ENCODE measurements at places on chromosomes 3 and 15.

GRCh38 chr15:64749999-64750657 is 25.3 kb downstream of the RBPMS2 start:
- DNase-seq, result no peak

DNA sequence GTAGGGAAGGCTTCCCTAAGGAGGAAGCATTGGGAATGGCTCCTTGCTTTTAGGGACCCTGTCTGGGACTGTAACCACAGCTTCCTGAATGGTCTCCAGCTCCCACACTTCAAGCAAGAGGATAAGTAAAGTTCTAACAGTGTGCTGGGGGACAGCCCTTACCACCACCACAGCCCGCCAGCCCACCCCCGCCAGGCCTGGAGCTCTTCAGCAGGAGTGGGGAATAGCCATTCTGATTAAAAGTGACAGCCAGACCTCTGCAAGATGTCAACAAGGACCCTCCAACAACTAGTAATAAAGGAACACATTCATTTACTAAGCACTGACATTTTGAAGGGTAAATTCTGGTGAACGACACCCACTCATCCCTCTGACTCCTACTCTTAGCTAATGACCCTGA is 49.4 kb downstream of the CPN2 start:
- no peak for DNase-seq

DNA sequence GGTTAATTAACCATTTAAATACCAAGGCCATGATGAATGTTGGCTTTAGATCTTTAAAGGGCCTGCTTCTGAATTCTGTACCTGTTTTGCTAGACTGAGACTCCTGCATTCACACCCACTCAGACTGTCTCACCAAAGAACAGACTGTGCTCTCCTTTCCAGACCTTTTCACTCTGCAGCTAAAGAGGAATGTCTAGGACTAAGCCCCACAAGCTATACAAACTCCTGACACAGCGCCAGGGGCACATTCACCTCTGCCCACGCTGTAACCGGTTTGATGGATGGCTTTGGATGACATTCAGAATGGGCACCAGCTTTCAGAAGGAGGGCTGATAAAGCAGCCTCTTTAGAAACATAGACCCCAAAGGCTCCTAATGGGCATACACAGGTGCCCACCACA is 200.1 kb downstream of the KCNMB2 start:
- DNase-seq, result no peak

DNA sequence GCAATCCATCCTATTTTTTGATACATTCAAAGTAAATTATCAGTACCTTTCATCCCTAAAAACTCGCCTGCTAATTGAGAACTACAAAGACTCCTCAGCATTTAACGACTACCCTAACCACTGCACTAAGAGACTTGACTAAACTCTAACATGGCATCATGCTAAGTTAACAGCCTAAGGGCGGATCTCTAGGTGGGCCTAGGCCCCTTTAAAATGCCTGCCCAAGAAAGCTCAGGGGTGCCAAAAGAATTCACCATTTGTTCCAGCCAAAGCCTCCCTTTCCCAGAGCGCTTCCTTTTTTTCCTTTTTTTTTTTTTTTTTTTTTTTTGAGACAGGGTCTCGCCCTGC is 568 bp upstream of the NEK4 start:
- DNase-seq, result no peak

- no peak for DNase-seq
Observed at GRCh38 chr3:160331127-160331937, 67.7 kb downstream of the IFT80 start.

DNA sequence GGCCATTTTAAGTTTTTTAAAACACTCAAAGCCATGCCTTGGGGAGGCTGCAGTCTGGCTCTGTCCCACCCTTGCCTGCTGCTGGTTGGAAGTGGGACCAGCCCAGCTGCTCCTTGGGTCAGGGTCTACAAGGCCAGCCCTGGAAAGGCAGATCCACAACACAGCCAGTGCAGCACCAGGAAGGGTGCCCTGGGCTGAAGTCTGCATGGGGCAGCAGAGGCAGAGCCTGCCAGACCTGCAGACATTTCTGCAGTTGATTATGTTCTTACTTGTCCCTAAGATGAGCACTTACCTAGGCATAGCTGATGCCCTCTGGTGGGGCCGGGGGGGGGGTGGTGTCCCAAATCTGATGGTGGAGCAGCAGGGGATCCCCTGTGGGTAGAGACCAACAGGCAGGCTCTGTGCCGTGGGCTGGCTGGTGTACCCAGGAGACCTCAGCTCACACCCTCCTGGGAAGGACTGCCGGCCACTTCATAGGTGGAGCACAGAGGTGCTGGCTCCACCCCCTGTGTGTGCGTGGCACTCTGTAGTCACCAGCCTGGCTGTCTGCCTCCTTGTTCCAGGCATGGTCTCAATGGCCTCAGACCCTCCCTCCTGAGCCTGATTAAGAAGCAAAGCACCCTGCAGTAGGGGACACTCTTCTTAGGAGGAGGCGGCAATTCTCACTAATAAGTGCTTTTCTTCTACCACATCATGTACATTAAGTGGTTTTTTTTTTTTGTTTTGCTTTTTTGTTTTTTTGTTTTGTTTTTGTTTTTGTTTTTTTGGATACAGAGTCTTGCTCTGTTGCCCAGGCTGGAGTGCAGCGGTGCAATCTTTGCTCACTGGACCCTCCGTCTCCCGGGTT is 97.4 kb upstream of the KLF13 start:
- DNase-seq, result no peak

DNA sequence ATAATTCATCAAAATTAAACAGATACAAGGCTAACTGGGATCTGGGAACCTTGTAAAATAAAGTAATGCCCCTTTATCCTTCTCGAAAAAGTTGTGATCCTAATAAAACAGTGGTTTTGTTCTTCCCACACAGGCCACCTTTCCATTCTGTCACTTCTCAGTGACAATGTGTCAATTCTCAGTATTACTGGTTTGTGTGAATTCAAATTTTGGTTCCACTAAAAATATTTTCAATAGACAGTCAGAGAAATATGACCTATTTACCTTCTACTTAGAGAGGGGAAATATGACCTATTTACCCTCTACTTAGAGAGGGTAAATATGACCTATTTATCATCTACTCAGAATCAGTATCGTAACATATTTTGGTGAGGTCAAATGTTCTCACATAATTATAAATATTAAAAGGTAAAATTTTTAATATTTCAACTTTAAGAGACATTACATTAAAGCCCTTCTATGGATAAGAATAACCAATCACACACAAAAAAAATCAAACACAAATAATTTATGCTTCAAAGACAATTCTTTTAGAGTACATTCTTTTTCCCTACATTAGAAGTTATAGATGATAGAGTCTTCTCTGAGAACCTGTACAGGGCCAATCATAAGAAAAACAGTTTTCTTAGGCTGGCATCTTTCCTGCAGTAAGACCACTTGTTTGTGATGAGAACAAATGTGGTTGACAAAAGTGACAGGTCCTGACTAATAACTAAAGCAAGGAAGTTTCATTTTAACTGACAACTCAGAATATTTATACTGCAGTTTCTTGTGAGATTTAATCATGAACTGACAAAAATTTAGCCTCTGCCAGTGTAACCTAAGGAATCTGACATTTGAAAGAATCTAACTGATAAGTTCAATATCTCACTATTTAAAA is 323.3 kb downstream of the DIPK2A start:
- no peak for DNase-seq

- DNase-seq, result no peak
Observed at GRCh38 chr3:129310111-129311011, 31.7 kb downstream of the HMCES start.

- no peak for DNase-seq
Observed at GRCh38 chr3:108297647-108298046, 1.3 kb downstream of the HHLA2 start.

- no peak for DNase-seq
Observed at GRCh38 chr15:67880651-67881182, 40.9 kb upstream of the RNU6-1 start.

DNA sequence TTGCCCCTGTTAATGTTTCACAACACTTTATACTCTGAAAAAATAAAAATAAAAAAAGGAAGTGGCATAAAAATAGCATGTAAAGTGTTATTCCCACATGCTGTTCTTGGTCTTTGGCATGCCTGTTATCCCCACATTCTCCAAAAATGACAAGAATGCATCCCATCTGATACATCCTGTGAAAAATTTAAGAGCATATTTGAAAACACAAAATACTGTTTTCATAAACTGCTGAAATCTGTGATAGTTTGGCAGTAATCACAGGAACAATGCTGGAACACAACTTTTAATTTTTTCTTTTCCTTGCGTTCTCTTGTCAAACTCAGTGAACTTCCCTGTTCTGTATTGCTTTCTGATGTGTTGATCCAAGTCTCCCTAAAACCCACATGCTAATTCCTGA is 288.8 kb downstream of the ROBO2 start:
- DNase-seq, result no peak

DNA sequence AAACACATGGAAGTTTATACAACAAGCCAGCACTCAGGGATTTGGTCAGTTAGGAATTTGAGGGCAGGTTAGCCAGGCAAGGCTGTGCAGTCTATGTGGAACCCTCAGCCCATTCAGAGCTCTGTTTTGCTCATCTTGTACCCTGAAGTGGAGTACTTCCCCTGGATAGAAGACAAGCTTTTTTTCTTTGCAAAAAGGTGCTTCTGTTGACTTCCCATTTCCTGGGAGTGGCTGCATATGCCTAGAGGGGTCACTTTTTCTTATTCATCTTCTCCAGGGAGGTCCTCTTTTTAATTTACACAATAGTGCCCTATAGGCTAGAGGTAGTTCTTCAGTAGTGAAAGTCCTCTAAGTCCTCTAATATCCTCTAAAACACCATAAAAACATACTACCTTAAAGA is 225.0 kb upstream of the P2RY1 start:
- no peak for DNase-seq

DNA sequence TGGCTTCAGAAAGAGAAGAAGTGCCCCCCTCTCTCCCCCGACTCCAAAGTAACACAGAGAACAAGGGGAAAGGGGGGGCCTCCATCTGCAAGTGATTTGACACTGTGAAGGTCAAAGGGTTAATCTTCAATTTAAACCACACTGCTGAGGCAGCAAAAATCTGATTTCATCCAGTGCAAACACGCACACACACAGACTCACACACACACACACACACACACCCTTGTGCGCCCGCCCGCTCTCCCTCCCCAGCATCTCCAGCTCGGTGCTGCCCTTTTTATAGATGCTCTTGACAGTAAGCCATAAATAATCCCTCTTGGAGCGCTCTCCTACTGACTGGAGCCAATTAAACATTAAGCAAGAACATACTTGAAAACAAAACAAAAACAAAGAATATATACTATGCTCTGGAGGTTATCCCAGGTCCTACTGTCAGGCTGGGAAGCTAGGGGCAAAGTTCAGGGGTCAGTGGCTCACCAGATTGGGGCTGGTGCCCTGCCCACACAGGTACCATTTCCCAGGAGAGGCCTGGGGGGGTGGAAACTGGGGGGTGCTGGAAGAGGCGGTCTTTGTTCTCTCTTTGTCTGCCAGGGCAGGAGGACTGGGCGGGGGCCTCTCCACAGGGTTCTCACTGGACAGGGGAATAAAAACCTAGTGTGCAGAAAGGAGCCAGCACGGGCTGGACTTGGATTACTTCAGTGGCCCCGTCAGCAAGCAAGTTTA is 16.3 kb downstream of the BMF start:
- DNase-seq, result no peak

DNA sequence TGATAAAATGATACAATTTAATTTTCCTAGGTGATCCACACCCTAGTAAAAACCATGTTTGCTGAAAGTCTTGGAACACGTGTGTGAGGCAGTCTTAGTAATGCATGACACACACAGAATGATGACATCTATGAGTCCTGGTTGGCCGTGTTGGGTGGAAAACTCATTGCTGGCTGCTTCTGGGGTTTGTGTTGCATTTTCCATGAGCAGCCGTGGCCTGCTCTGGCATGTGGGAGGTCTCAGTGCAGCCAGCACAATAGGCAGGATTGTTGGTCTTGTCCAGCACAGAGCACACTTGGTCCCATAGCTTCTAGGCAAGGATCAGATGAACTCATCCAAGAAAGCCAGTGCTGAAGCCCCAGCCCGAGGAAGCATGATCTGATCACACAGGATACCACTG is 172.8 kb upstream of the UBE3A start:
- no peak for DNase-seq

GRCh38 chr15:62068810-62069167 is 2.0 kb downstream of the C2CD4A start:
- no peak for DNase-seq

GRCh38 chr15:22780267-22780666 is 6.2 kb upstream of the NIPA1 start:
- no peak for DNase-seq

GRCh38 chr15:73052653-73053397 is 562 bp downstream of the NEO1 start:
- peak; percentile 8 for DNase-seq

DNA sequence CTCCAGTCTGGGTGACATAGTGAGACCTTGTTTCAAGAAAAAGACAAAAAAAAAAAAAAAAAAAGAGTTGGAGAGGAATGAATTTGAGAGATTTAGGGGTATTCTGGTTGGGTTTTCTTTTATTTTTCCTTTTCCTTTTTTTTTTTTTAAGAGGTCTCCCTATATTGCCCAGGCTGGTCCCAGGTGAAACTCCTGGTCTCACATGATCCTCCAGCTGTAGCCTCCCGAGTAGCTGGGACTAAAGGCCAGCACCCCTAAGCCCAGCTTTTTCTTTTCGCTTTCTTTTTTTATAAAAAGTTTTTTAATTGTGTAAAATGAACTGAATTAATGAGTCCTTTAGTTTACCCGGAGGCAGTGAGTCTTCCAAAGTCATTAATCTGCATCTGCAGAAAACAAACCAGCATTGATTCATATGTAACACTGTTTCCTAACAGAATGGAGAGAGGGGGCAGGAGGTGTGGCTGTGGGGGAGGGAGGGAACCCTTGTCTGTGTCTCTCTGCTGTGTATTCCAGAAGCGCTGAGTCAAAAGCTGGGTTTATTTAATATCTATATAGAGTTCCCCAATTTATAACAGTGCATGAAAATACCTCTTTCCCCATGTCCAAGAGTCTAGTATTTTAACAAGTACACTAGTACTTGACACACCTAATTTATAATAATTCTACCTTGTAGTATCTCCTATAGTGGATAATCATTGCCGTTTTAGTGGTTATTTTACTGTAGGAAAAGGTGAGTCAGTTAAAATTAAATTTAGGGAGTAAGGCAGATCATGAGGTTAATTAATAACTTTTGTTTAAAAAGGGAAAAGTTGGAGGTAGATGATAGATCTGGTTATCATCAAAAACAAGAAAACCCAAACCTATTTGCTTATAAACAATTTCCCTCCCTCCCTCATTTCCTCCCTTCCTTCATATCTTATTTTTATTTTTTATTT is 2.6 kb upstream of the DPPA4 start:
- DNase-seq, result no peak

GRCh38 chr3:193086681-193087080 is 154.3 kb upstream of the PLAAT1 start:
- DNase-seq, result no peak

GRCh38 chr15:59230531-59231055 is 23.9 kb downstream of the LDHAL6B start:
- no peak for DNase-seq

- DNase-seq, result no peak
Observed at GRCh38 chr3:16318176-16318575, 53.2 kb downstream of the OXNAD1 start.

DNA sequence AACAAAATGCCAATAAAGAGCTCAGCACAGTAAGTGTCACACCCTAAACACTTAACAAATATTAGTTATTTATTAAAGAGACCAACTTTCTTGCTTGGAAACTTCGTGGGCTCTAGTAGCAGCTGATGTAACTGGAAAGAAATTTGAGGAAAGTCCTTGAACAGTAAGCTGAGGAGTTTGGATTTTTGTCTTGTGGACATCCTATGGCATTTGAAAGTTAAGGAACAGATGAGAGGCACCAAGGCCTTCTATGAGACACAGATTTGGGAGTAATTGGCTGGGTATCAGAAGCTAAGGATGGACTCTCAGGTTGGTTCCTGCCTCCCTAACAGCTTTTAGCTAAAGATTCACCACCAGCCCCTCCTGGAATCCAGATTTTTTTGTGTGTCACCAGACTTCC is 59.7 kb upstream of the FILIP1L start:
- DNase-seq, result no peak
